Esophagus squamous epithelium (tissue), 5 donors: ENCODE measurements at places on chromosomes 7 and 10. TPM values are rescaled to one million over a fixed set of nuclear protein-coding genes. Genes with fewer than 3 reads are reported as not detected.

The POLR2J3 gene
- 10.8 TPM for total RNA-seq

The CAV1 gene
- total RNA-seq, result 100 TPM

The INHBA gene
- total RNA-seq, result 0.85 TPM

The TLL2 gene
- total RNA-seq, result 0.62 TPM

The PIK3AP1 gene
- 1.5 TPM for total RNA-seq

The TRIM50 gene
- not detected for total RNA-seq

The CD36 gene
- 1.2 TPM for total RNA-seq

The DNAJB12 gene
- total RNA-seq, result 22.7 TPM

The COA1 gene
- 52.2 TPM for total RNA-seq

The TMEM196 gene
- total RNA-seq, result not detected

The TMEM184A gene
- 56.7 TPM for total RNA-seq

The OAT gene
- total RNA-seq, result 101 TPM

The INTS15 gene
- 13.2 TPM for total RNA-seq

The SORCS3 gene
- not detected for total RNA-seq

The TEX36 gene
- not detected for total RNA-seq

The SLC13A1 gene
- total RNA-seq, result not detected

The INMT gene
- 0.76 TPM for total RNA-seq

The SRRM3 gene
- total RNA-seq, result 22.4 TPM

The CYP3A4 gene
- not detected for total RNA-seq

The GRID1 gene
- total RNA-seq, result 0.22 TPM

The SFTPD gene
- 1.1 TPM for total RNA-seq

The SLC39A12 gene
- not detected for total RNA-seq

The NPSR1 gene
- not detected for total RNA-seq

The PRSS37 gene
- not detected for total RNA-seq

The NUPR2 gene
- total RNA-seq, result not detected

The CYP3A7 gene
- total RNA-seq, result not detected

The WNT2 gene
- total RNA-seq, result not detected

The MSMB gene
- total RNA-seq, result not detected

The COL17A1 gene
- 183 TPM for total RNA-seq

The SNX8 gene
- 12.8 TPM for total RNA-seq

The STRIP2 gene
- 0.76 TPM for total RNA-seq

The ACHE gene
- total RNA-seq, result 1.2 TPM

The PRLHR gene
- not detected for total RNA-seq

The ABCB1 gene
- 2.1 TPM for total RNA-seq

The FAM20C gene
- total RNA-seq, result 16.0 TPM

The FAM221A gene
- 7.4 TPM for total RNA-seq

The RGR gene
- 0.09 TPM for total RNA-seq

The PAX4 gene
- not detected for total RNA-seq

The VAX1 gene
- 0.13 TPM for total RNA-seq

The KMT2C gene
- total RNA-seq, result 25.1 TPM
